ENCODE measurements at places on chromosomes 2 and 18.
A peak's percentile ranks its signal among the peaks of the same experiment; 100 is the strongest.

DNA sequence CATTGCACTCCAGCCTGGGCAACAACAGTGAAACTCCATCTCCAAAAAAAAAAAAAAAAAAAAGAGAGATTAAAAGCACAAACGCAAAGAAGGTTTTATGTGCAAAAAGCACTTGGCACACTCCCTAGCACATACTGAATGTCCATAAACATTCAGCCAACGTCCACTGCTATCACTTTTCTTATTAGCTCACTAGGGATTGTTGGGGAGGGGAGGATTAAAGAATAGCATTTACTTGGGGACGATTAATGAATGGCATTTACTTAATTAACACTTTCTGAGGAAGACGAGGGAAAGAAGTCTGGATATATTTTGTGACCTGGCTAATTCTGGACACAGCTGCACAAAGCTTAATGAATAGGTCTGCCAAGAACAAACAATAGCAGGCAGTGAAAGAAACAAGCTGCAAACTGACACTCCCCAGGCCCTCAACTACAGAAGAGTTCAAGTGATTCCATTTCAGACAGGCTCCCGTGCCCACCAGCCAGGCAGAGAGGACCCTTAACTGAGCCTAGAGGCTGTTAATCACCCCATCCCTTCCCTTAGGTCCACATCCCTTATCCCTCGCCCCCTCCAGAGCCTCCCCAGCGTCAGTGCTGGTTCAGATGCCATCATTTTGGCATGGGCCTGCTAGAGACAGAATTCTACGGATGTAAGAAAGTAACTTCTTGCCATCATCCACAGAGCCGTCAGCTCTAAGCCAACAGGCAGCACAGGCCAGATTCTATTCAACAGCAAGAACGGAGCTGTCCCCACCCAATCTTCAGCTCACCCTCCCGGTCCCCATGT lies 7.4 kb downstream of the CYB5A start:
- no peak for DNase-seq

GRCh38 chr2:223071139-223071538 lies 19.1 kb downstream of the KCNE4 start:
- no peak for DNase-seq

GRCh38 chr18:48300463-48300961 lies 108.7 kb downstream of the ZBTB7C start:
- DNase-seq = no peak

GRCh38 chr2:20702563-20702962 lies 35.6 kb downstream of the GDF7 start:
- no peak for DNase-seq

DNA sequence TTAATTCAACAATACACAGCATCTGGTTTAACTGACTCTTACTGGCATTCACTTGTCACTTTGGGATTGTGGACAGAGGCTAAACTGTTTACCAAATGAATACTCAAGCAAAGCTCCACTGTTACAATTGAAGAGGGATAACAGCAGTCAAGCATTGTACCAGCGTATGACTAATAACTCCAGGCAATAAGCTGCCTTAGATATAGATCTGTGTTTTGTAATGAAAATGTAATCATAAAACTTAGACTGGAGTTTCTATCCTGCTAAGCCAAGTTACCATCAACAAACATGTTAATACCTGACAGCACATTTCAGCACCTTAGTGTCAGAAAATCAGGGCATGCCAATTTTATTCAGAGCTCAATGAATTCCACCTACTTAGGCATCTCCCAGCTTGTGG lies 889.5 kb downstream of the EPHA4 start:
- no peak for DNase-seq

DNA sequence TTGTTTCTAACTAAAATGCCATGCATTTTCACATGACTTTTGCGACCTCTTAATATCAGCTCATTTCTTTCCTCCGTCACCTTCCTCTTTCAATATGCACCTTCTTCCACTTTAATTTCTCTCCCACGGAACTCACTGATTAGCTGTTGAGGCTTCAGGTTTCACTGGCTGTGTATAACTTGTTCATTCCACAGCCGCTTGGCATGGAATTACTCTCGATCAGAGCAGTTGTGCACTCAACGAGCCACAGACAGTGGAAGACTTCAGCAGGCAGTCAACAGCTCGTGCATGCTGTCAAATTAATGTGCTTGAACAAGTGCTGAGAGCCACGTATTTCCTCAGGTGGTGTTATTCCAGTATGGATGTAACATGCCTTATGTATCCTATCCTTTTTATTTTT lies 491.2 kb upstream of the DDX18 start:
- DNase-seq = no peak

DNA sequence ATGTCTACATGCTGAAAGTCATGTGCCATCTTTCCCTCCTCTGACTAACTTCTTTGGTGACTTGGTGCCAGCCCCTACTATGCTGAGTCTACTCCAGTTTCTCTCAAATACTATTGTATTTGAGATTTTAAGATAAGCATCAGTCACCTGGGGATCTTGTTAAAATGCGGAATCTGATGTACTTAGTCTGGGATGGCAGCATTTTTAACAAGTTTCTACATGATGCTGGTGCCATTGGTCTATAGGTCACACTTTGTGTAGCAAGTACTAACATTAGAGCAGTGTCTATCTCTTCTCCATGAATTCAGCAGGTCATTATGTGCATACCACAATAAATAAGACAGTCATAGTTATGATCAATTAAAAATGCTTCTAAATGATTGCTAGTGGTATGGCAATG lies 106.9 kb downstream of the CERS6 start:
- no peak for DNase-seq

GRCh38 chr2:122238006-122238559 lies 482.6 kb downstream of the TSN start:
- no peak for DNase-seq

GRCh38 chr2:74222300-74222650 lies 23.9 kb downstream of the MTHFD2 start:
- no peak for DNase-seq

- DNase-seq = peak; percentile 38
These were observed 79.0 kb downstream of the CIB4 start for GRCh38 chr2:26561918-26562810.

- no peak for DNase-seq
These were observed 879.6 kb downstream of the SUCLG1 start for GRCh38 chr2:83579507-83579906.

DNA sequence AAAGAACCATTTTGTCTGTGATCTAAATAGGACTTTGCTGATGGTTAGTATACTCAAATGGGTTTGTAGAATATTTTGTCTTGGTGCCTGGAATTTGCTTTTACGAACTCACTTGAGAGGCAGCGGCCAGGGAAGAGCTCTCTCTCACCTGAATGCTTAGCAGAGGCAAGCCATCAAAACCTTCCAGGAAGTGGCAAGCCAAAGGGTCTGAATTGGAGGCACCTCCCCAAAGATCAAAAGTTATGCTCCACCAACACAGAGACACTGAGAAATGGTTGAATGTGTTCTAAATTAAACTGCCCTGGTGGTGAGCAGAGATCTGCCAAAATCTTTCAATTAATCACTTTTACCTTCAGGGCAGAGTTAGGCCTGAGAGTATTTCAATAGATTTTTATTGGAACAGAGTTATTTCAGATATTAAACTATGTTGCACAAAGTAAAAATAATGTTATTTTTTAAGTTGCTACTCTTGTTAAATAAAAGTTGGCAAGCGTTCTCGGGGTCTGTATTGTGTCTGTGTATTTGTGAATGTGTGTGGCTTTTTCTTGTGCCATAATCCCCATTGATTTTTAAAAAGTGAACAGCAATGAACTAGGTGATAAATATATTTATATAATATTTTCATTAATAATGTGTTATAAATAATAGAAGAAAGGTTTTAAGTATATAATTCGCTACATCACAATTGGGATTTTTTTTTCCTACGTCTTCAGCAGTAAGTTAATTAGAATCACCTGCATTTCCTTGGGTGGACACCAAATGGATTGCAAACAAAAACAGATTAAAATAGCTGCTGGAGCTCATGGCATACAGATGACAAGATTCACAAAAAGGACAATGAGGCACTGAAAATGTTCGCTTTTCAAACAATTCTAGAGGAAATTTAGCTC lies 416.1 kb downstream of the ARHGAP15 start:
- DNase-seq = no peak

DNA sequence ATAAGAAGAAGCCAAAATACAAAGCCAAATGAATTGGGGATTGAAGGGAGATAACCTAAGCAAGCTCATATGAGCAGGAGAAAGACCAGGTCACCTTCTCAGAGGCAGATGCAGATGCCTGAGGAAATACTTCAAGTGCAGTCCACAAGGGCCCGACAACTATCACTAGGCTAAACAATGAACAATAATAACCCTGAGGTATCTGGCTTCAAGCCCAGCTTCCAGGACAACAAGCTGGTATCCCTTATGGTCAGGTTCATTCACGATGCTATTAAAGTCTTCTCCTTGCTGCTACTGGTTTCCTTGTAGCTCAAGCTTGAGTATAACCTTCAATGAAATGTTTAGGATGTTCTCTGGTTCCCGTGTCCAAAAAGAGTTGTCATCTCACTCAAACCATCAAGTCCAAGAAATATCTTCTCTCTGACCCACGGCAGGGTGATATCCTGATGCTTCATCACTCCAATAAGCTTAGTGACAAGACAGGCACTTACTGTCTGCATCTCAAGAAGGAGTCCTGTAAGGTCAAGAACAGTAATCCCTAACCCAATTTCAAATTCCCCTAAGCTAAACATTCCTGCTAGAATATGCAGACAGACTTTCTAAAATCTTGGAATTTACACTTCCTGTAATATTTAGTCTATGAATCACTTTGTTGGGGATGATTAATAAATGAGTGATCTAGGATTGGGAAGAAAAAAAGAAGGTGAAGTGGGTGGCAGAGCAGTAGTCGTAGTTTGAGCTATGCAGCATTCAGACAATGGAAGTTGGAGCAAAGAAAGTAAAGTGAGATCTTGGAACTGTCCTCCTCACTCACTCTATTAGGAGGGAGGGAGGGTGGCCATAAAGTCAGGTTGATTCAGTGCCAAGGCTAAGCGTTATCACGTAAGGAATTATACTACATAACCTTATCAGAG lies 33.1 kb downstream of the CHN1 start:
- no peak for DNase-seq

- no peak for DNase-seq
These were observed 298.2 kb downstream of the CDCA7 start for GRCh38 chr2:173652767-173653431.

DNA sequence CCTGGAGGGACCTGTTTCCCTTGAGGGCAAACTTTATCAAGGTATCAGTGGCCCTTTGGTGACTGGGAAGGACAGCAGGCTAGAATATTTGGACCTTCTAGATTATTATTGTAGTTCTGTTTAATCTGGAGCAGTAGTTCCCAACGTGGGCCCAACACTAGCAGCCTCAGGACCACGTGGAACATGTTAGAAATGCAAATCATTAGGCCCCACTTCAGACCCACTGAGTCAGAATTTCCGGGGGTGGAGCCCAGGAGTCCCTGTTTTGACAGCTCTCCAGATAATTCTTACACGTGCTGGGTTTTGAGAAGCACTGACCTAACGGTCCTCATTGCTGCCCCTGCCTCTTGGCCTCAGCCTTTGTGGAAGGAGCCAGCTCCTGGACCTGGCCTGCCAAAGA lies 25.5 kb upstream of the DYNC2LI1 start:
- no peak for DNase-seq

DNA sequence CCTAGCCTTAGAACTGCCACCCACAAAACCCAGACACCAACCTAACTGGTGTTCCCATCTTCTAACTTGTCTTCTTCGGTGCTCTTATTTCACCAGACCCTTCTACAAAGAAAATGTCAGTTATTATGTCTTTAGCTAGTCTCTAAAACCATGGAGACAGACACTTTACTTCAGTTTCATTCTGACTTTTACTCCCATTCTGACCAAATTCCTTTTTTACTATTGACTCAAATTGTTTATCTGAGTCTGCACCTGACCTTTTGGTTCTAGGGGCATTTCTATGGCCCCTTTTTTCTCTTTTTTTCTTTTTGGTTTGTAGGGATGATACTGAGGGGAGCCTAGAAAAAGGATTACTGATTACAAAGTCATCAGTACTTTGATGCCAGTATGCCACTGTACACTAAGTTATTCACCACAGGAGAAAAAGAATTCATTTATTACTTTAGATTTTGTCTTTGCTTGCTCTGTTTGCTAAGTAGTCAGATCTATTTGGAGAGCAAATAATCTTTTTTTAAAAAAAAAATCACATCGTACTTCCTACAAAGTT lies 6.8 kb upstream of the SLC1A4 start:
- no peak for DNase-seq

DNA sequence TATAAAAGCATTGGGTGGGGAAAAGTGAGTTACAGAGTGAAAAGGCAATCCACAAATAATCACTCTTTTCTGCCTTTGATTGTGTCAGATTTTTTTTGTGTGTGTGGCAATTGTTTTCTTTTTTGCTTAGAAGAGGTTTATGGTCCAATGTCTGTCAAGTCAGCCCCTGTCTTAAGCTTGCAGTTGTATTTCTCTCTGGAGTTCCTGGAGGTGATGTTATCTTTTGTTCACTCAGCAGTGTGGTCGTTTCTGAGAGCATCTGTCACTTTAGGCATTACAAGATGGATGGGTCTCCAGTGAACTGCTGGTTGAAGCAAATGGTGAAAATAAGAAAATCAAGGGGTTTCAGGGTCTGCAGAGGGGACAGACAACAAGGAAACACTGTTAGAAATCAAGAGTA lies 121.3 kb downstream of the GREB1L start:
- no peak for DNase-seq

DNA sequence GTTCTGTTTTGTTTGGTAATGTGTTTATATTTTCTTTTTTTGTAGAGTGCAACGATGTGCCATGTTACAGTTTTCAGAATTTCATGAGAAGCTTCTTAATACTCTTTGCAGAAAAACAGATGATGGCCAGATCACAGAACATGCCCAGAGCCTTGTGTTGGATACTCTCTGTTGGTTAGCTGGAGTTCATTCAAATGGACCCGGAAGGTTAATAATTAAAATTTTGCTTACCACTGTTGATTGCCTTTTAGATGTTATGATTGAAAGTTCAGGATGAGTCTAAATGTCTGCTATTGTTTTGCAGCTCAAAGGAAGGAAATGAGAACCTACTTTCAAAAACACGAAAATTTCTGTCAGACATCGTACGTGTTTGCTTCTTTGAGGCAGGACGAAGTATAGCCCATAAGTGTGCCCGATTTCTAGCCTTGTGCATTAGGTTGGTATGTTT lies 85.2 kb downstream of the BIRC6 start:
- no peak for DNase-seq

- DNase-seq = no peak
These were observed 697.5 kb downstream of the TMEM182 start for GRCh38 chr2:103459283-103459682.

GRCh38 chr18:42028247-42028832 lies 73.3 kb downstream of the PIK3C3 start:
- peak; percentile 37 for DNase-seq
